Adipocyte (in vitro differentiated cells): ENCODE measurements at places on chromosomes 12 and 14.

DNA sequence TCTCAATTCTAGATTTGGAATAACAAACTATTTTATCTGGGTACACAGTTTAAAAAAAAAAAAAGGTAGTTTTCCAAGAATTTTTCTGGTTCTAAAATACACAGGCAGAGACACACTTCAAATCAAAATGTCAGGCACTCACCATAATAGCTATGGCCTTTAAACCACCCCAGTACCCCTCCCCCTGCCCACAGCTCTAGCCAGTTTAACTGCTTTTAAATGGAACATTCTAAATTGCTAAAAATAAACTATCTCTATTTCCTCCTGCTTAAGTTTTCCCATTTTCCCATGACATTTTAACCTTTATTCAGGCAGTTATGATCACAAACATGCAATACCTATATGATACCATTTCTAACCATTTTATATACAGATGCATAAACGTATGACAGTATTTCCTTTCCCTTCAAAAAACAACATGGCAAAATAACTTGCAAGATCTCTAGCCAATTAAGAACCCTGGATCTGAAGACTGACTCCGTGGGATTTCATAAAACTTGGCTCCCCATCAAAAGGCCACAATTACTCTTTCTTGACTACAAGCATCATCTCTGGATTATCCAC lies 46.3 kb downstream of the PPP2R5E start:
- no peak for DNase-seq

DNA sequence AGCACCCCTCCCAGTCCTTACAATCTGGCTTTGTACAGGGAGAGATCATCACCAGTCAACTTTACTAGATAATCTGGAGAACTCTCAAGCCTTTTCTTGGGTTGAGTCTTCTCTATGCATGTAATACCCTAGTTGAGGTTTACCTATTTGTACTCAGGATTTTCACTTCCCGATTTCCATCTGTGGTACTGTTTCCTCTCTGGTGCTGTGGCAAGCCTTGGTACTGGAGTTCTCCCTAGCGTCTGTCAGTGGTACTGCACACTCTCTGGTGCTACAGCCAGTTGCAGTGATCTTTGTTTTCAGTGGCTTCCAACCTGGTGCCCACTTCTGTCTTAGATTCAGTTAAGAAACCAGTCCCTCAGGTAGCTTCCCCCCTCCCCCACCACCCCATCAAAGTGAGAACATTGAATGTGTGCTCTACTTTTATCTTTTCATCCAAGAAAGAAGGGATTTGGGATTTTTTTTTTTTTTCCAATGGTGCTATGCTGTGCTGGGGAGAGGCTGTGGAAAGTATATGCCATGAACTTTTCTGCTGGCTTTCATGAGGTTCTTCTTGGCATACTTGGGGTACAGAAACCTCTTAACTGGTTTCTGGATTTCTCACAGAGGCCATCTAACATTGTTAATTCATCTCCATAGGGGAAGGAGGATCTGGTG lies 69.4 kb upstream of the EVL start:
- DNase-seq = peak; percentile 51

DNA sequence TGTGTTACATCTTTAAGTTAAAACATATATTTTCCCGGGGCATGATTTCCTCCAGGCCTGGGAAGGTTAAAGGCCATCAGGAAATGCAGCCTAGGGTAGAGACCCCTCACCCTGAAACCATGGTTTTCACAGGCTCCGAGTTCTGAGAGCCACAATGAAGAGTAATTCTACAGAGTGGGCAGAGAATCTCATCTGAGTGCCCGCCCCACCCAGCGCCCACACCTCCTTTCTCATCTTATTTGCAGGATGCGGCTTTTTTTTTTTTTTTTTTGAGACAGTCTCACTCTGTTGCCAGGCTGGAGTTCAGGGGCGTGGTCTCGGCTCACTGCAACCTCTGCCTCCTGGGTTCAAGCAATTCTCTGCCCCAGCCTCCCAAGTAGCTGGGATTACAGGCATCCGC lies 170.7 kb downstream of the FOXN3 start:
- no peak for DNase-seq

- DNase-seq = no peak
These were observed 56.2 kb upstream of the CCDC198 start for GRCh38 chr14:57549765-57550420.

GRCh38 chr12:124484067-124484466 lies 83.3 kb downstream of the NCOR2 start:
- DNase-seq = no peak

DNA sequence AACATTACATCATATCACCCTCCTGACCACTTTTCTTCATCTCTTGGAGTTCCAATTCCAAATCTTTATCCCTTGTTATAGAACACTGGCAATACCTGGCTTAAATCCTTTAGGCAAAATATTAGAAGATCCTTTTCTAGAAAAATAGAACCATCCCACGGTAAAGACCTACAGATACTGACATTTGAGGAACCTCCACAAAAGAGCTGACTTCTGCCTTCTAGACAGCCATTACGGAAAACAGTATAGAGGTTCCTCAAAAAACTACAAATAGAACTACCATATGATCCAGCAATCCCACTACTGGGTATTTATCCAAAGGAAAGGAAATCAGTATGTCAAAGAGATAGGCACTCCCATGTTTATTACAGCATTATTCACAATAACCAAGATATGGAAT lies 241.7 kb upstream of the AMIGO2 start:
- no peak for DNase-seq

- DNase-seq = no peak
These were observed 15.0 kb downstream of the WNT5B start for GRCh38 chr12:1643905-1644533.

GRCh38 chr12:89351489-89352241 lies 636 bp downstream of the DUSP6 start:
- peak; percentile 65 for DNase-seq

GRCh38 chr12:108630481-108631207 lies 3.0 kb downstream of the SELPLG start:
- DNase-seq = peak; percentile 87

DNA sequence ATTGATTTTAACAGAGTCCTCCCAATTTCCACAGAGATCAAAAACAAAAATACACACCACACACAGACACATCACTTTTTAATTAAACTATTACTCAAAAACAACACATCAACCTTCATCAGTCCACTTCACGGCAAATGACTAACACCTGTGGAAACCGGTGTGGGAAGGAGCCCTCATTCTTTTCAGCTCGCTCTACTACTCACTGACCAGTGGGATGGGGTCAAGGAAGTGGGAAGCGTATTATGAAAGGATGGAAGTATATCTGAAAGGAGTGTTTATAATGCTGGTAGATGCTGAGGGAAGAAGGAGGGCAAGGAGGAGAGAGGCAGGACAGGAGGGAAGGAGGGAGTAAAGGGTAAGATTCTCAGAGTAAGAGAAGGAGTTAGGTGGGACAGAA lies 156.5 kb downstream of the EPS8 start:
- DNase-seq = no peak

DNA sequence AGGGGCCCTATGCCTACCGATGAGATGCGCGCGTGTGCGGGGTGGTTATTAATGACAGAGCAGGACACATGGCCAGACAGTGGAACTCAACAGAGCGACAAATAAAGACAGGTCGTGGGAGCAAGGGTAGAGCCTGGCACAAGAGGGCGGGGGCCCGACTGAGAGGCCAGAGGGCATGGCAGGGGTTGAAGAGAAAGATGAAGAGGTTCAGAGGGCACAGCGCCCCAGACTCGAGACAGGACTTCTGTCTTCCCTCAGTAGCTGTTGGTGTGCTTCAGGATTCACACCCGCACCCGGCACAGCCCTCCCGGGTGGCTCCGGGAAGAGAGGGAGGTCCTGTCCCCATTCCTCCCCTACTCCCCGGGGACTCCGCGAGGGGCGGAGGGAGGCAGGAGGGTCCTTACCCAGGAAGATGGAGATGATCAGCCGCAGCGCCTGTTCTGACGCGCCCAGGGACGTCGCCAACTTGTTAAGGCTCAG lies 366 bp downstream of the LPCAT3 start:
- peak; percentile 37 for DNase-seq

GRCh38 chr12:25904442-25904841 lies 54.0 kb upstream of the RASSF8 start:
- DNase-seq = peak; percentile 36

DNA sequence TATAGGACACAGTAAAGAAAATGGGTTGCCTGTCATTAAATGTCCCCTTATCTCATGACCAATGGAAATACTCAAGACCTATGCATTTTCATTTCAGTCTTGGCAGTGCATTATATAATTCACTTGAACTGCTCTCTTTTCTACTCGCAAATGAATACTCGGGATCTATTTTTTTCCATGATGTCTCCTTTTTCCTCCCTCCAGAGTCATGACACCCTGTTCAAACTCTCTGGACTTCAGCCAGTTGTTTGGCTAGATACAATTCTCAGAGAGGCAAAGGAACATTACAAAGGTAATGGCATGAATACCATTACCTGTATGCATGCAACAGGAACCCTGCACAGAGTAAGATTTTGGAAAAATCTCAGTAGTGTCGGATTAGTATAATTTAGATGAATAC lies 130.9 kb downstream of the GPR135 start:
- no peak for DNase-seq

- DNase-seq = no peak
These were observed 57.9 kb downstream of the KDM2B start for GRCh38 chr12:121522971-121523370.

GRCh38 chr12:120067084-120067869 lies 49.3 kb downstream of the RAB35 start:
- DNase-seq = no peak

GRCh38 chr14:34604995-34605394 lies 25.0 kb downstream of the SNX6 start:
- DNase-seq = peak; percentile 72

- DNase-seq = peak; percentile 7
These were observed 957.1 kb downstream of the DIO2 start for GRCh38 chr14:79254069-79254775.

DNA sequence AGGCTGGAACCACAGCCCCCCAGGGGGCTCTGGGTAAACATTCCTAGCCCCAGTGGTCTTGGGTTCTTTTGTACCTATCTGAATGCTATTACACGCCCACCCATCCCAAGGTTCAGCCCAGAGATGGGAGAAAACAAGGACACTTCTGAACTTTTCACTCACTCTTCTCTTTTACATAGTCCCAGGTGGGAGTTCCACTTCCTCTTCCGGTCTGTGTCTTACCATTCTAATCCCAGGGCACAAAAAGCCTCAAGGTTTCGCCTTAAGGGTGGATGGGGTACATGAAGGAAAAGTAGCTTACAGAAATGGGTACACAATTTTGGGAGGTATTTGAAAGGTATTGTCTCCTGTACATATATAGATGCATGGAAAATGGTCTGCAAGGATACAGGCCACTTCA lies 79.0 kb downstream of the TMEM30B start:
- no peak for DNase-seq

DNA sequence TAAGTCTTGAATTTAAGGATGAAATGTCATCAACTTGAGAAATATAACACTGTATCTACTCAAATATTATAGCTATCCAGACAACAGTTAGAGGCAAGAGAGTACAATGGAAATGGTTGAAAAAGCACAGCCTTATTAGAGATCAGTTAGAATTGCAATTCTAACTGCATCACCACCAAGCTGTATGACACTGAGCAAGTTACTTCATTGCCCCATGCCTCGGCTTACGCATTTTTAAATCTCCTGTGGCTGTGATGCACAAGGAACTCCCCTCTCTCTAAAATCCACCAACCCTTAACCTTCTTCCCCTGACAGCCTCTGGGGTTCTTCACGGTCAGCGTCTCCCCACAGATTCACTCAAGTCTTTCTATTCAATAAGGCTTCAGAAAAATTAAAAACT lies 75.1 kb downstream of the MED13L start:
- DNase-seq = peak; percentile 32

- DNase-seq = no peak
These were observed 100.0 kb upstream of the LHX5 start for GRCh38 chr12:113571713-113572112.

- DNase-seq = peak; percentile 41
These were observed at the start of gene NINJ2 for GRCh38 chr12:663293-663871. Gene NINJ2 (minus strand): TSS chr12:663445. CDS start chr12:663360, 85 bp downstream.

GRCh38 chr14:32808644-32809043 lies 130.0 kb upstream of the NPAS3 start:
- DNase-seq = peak; percentile 66

DNA sequence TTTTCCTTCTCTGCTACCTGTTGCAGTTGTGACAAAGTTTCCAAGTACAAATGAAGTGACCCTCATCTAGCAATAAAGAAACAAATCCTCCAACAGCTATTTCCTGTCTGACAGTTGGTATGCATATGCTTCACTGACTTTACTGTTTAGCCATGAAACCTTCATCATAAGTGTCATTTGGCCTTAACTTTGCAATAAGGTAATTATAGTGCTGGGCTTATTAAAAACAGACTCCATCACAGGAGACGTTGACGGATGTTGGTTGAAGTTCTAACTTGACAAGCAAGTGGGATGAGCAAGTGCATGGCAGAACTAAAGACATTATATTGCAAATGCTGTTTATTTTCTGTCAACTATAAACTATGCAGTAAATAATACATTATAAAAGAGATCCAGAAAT lies 425.2 kb downstream of the RPS29 start:
- DNase-seq = no peak

- no peak for DNase-seq
These were observed 12.8 kb upstream of the GSG1 start for GRCh38 chr12:13116259-13116658.

GRCh38 chr14:77609922-77610321 lies 6.5 kb downstream of the SPTLC2 start:
- DNase-seq = no peak

- no peak for DNase-seq
These were observed 62.2 kb downstream of the RFX4 start for GRCh38 chr12:106645074-106645421.

DNA sequence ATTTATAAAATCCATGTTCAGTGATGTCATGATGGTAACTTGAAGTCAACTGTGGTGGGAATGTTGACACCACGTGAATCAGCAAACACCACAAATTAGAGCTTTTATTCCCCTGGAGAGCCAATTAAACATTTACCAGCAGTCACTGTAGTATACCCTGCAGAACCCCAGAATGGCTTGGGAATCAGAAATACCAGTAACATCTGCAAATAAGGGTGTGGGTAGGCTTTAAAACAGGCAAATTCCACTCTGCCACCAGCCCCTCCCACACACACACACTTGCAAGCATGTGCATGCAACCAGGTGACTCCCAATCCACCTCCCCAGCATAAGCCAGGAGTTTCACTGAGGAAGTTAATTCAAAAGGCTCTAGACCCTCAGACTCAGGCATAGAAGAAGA lies 63.6 kb upstream of the TMEM263 start:
- no peak for DNase-seq

GRCh38 chr12:49948866-49949845 lies 1.4 kb upstream of the AQP2 start:
- DNase-seq = no peak

GRCh38 chr14:95811813-95812212 lies 64.8 kb upstream of the TUNAR start:
- DNase-seq = no peak

GRCh38 chr12:51901881-51902280 lies 5.4 kb upstream of the ACVRL1 start:
- DNase-seq = no peak

DNA sequence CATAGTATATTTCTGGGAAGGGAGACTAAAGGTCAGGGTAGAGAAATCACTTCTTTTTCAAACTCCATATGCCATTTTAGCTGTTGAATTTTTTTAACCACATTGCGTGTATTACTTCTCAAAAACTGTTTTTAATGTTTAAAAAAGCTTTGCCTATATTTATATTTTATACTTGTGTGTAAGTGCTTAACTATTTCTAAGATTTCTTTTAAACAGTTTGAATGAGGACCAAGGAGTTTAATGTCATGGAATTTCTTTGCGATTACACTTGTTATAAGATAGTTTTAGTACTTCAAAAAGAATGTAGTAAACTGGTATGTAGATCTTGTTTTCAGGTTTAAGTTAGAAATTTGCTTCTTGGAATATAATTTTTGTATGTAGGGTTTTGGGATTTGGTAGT lies 7.2 kb downstream of the SPATA7 start:
- DNase-seq = no peak

- peak; percentile 36 for DNase-seq
These were observed 167.6 kb downstream of the NAV3 start for GRCh38 chr12:77998236-77998786.
